NCI-H82 (cell line): ENCODE measurements at places on chromosomes 5 and 9.

- DNase-seq = no peak
Observed at GRCh38 chr5:59615272-59615671, 278.3 kb downstream of the PDE4D start.

GRCh38 chr9:81579381-81579780, 110.0 kb downstream of the TLE1 start:
- DNase-seq = no peak

- DNase-seq = no peak
Observed at GRCh38 chr5:45110399-45110798, 301.7 kb downstream of the MRPS30 start.

GRCh38 chr5:153147891-153148623, 342.4 kb upstream of the GRIA1 start:
- peak; percentile 83 for DNase-seq

GRCh38 chr5:31029925-31030324, 163.6 kb upstream of the CDH6 start:
- no peak for DNase-seq

GRCh38 chr5:124883681-124884080, 137.2 kb upstream of the ZNF608 start:
- DNase-seq = peak; percentile 66

DNA sequence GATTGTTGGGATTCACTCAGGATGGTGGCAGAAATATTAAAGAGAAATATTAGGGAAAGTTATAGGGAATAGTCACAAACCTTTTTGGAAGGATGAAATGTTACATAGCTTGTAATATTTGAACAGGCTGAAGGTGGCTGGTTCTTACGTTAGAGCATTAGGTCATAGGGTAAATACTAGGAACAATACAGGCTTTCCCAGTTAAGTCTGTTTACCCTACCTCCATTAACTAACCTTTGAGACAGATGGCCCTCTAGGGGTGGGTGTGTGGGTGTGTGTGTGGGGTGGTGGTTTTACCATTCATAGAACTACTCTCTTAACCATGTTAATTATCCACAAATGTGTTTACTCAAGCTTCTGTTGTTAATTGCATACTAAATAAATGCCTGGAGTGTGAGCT, 94.3 kb upstream of the STK32A start:
- DNase-seq = no peak

DNA sequence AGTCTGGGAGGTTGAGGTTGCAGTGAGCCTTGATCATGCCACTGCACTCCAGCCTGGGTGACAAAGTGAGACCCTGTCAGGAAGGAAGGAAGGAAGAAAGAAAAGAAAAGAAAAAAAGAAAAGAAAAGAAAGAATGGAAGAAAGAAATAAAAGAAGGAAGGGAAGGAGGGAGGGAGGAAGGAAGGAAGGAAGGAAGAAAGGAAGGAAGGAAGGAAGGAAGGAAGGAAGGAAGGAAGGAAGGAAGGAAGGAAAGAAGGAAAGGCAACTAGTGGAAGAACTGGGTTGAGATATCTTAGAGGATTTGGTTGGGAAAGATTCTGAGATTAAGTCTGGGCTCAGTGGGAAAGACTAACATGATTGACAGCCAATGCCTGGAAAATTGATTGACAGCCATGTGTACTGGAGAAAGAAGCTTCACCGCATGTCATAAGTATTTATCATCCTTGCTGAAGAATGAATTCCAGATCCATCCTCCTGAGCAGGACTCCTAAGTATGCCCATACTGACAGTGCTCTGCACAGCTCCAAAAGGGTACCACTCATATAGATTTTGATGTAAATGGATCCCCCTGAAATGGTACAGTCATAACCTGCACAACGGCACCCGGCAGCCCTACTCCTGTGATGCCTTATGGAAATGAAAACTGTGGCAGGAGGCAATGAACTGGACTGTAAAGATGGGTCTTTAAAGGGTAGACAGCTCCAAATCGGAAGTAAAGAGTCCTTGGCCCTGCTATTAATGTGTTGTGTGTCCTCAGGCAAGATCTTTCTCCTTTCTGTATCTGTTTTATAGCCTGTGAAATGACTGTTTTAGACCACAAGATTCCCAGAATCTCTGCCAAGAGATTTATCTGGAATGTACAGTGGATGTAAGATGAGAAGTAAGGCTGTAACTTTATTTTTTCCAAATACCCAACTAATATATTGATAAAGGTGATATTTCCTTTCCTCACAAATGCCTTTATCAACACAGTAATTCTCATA, 16.9 kb upstream of the ADRA1B start:
- no peak for DNase-seq

GRCh38 chr9:83066771-83067170, 3.8 kb upstream of the RASEF start:
- DNase-seq = no peak

DNA sequence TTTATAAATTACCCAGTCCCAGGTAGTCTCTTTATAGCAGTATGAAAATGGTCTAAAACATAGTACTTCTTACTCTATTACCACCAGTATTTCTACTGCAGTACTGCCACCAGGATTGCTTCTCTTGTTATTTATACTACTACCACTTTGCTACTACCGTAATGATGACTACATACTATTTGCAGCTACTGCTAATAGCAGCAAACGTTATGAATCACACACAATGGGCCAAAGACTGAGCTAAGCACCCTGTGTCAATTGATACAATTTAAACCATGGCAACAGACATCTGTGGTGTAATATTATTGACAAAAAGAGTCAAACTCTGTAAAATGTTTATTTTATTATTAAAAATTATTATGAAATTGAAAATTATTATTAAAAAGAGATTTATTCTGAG, 15.3 kb upstream of the KIF12 start:
- DNase-seq = no peak

DNA sequence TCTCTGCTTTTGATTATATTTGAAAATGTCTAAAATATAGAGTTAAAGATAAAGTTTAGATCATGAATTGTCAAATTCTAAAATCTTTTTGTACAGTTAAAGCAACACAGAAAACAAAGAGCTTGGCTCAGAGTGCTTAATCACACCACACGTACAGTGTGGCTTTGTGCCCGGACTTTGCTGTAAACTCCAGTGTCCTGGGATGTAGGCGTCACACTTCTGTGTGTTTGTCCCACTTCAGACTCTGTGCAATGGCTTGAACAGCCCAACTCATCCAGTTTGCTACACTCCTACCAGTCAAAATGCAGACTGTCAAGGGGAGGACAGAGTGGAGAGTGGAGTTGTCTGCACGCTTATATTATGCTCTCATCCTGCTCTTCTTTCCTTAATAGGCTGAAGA, 45.3 kb downstream of the SMARCA2 start:
- DNase-seq = no peak

- no peak for DNase-seq
Observed at GRCh38 chr9:12843735-12844134, 68.9 kb downstream of the LURAP1L start.

DNA sequence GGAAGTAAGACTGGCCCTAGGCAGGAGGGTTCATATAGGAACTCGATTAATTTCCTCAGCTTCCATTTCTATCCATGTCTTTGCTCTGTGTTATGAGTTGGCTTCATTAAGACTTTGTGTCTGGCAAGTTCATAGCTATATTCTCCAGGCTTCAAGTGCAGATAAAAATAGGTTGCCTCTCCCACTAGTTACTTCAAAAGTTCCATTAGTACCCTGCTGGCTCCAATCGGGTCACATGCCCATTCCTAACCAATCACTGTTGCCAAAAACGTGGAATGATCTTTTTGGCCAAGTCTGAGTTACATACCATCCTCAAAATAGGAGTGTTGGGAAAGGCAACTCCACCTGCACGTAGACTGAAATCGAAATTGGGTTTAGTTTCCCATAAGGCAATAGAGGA, 13.8 kb upstream of the SPATA31D1 start:
- DNase-seq = no peak

- peak; percentile 53 for DNase-seq
Observed at GRCh38 chr5:140632366-140633020, 482 bp downstream of the CD14 start.

DNA sequence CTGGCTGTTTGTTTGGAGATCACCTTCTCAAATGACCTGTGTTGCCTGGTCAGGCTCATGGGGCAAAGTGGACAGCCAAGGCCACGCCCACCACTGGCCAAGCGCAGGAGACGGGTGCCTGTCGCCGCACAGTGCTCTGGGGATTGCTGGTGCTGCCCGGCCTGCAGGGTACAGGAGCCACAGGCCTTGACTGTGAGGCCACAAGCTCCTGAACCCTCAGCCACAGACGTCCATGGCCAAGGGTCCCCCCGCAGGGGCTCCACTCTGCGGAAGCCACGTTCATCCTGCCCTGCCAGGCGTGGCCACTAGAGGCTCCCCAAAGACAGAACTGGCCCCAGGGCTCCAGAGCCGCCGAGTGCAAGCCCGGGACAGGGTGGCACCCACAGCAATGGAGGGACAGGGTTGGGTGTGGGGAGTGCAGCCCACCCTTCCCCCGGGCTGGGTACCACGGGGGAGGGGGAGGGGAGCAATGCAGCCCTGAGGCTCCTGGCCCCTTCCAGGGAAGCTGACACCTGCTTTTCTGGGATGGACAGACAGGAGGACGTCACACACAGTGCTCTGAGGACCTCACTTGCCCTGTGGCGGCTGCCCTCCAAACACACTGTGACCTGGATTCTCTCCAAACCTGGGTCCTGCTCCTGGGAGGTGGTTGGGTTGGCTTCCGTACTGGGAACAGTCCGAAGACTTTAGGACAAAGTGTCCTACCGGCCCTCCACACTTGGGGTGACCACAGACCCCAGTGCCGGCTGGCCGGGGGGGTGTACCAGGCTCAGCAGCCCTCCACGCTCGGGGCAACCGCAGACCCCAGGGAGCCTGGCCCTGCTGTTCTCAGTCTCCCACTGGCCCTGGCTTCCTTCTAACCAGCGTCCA, 21.5 kb downstream of the TPPP start:
- DNase-seq = peak; percentile 74

GRCh38 chr9:93665128-93665636, 88.8 kb downstream of the PHF2 start:
- DNase-seq = no peak

DNA sequence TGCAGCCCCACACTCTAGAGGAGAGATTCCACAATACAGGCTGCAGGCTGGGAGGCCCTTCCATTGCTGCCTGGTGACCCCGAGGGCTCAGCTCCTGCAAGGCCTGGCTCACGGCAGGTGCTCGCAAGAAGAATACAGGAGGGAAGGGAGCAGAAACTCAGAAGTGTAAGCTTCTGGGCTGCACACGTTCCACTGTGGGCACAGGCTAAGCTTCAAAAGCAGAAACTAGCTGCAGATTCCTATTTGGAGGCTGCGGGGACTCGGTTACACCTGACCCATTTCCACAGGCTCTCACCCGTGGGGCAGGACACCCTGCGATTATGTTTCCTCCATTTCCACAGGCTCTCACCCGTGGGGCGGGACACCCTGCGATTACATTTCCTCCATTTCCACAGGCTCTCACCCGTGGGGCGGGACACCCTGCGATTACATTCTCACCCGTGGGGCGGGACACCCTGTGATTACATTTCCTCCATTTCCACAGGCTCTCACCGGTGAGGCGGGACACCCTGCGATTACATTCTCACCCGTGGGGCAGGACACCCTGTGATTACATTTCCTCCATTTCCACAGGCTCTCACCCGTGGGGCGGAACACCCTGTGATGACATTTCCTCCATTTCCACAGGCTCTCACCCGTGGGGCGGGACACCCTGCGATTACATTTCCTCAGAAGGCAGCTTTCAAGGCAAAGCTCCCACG, 10.3 kb downstream of the LPCAT1 start:
- DNase-seq = no peak
